Upper lobe of right lung (tissue), 1 donor: ENCODE measurements at places on chromosomes 5 and 9. TPM values are rescaled to one million over a fixed set of nuclear protein-coding genes. Genes with fewer than 3 reads are reported as not detected.

The DEPDC1B gene
- total RNA-seq: 0.20 TPM

The GDNF gene
- 0.23 TPM for total RNA-seq

The CDK5RAP2 gene
- 54.2 TPM for total RNA-seq

The LRRC26 gene
- total RNA-seq: not detected

The SPINK5 gene
- total RNA-seq: 3.2 TPM

DNA sequence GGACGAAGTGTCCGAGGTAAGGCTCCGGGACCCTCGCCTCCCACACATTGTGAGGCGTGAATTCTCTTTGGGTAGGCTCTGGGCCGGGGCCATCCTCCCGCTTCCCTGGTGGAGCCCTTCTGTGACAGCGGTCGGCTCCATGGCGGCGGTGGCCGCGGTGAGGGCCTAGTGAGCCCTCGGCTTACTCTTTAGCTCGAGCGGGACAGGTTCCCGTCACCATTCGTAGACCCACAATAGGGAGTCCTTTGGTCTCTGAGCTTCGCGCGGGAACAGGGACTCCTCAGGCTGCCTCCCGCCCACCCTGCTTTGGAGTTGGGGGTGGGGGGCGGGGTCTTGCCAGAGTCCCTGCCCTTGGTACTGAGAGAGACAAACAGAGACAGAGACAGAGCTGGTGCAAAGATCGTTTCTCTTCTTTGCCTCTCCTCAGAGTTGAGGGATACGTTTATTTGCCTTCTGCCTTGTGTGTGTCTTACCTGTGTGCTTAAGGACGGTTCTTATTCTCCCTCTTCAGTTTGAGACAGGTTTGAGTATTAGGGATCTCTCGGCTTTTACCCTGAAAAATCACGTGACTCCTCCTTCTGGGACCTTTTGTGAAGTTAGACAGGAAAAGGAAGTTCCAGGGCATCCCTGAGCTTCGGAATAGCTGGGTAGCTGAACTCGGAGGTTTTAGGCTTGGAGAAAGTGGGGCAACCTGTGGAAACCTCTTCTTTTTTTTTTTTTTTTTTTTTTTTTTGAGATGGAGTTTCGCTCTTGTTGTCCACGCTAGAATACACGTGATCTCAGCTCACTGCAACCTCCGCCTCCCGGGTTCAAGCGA, 833 bp downstream of the ANKHD1 start:
- peaks cover 14% of the 10 kb centered on the region for H3K36me3 ChIP-seq
- DNase-seq: peak; percentile 74
- peak overlapping the region; percentile 94 for H3K27ac ChIP-seq
- H3K27me3 ChIP-seq: no peaks in the 10 kb centered on the region
- H3K4me3 ChIP-seq: peak overlapping the region; percentile 99

DNA sequence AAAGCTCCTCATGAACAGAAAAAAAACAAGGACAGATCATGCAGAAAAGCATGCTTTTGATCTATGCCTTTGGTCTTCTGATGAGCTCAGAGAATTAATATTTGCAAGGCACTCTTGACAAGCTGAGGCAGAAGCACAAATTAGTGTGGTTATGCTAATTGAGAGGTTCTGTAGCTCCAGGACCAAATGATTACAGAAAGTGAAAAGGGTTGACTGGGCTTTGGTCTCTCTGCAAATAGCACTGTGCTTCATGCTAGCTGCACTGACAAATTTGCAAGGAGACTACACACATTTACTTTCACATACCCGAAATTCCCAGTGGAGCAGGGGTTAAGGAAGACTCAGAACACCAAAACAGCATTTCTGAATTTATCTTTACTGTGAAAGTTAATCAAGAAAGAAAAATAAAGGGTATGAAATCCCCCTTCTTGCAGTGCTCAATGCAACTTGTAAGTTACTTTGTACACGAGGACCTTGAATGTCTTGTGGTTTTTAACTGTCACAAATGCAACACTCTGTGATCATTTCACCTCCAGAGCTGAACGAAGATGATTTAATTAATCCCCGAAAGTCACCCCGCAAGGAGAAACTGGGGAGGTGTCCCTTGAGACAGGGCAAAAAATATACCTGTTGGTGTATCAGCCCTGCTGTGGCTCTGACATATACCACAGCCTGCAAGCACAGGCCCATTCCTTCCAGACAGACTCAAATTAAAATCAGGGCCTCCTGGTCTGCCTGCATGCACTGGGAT, 11.9 kb downstream of the RAPGEF1 start:
- peak overlapping the region; percentile 65 for H3K27ac ChIP-seq
- no peak for DNase-seq
- no peak overlapping the region for H3K4me3 ChIP-seq
- no peaks in the 10 kb centered on the region for H3K36me3 ChIP-seq
- H3K27me3 ChIP-seq: no peaks in the 10 kb centered on the region
- peaks cover 66% of the 10 kb centered on the region for H3K4me1 ChIP-seq

DNA sequence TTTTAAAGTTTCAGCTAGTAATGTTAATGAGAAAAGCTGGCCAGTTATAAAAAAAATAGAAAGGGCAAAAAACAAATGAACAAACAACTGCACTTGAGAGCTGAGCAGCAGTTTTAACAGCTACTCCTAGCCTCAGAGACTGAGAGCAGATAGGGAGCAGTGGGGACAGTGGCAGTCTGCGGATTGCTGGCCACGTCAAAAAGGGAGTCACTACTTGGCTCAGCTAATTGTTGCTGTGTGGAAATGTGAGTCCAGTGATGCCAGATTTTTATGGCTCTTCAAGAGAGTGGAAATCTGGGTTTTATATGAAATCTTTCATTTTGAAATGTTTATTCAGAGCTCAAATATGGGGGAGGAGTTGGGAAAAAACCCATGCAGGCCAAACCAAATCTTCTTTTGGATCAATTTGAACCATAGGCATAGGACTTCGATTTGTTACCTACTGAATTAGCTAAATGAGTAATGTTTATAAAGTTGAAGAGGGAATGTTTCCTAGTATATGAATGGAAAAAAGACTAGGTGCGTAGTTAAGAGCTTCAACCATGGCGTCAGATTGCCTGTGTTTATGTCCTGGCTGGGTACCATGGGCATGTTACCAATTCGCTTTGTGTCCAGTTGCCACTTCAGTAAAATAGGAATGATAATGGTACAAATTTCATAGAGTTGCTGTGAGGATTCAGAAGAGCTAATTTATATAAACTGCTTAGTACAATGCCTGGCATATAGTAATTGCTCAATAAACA, 102.1 kb downstream of the PAM start:
- H3K4me3 ChIP-seq: no peak overlapping the region
- no peaks in the 10 kb centered on the region for H3K4me1 ChIP-seq
- no peak overlapping the region for H3K27ac ChIP-seq
- H3K27me3 ChIP-seq: no peaks in the 10 kb centered on the region

GRCh38 chr9:76704593-76705204, 59.5 kb upstream of the PCA3 start:
- H3K4me1 ChIP-seq: no peaks in the 10 kb centered on the region
- no peaks in the 10 kb centered on the region for H3K36me3 ChIP-seq
- no peak overlapping the region for H3K4me3 ChIP-seq

DNA sequence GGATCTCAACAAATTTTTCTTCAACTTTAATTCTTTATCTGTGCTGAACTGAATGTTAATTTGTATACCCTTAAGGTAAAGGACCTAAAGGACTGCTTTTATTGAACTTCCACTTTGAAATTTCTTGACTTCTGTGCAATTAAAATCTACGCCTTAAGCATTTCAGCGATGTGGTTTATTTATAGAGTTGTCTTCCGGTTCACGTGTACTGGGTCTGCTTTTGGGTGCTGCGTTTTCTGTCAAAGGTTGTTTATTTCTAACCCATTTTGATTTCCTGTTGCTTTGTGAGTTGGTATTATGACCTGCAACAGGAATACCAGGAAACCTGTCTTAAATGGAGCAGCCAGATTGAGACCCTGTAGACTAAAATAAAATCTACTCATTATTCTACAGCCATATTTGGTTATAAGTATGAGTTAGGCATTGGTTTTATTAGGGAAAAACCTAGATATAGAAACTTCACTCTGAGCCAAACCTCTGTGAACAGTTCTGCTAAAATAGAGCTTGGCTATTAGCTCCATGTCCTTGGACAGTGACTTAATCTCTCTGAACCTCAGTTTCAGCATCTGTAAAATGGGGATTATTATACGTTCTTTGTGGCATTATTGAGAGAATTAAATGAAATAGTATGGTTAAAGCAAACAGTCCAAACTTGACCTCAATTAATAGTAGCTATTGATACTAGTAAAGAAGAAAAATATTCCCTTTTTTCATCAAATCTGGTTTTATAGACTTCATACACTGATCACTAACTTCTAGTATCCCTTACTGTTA, 3.5 kb downstream of the MRRF start:
- H3K27me3 ChIP-seq: no peaks in the 10 kb centered on the region
- DNase-seq: no peak
- peaks cover 14% of the 10 kb centered on the region for H3K4me1 ChIP-seq
- H3K4me3 ChIP-seq: no peak overlapping the region

DNA sequence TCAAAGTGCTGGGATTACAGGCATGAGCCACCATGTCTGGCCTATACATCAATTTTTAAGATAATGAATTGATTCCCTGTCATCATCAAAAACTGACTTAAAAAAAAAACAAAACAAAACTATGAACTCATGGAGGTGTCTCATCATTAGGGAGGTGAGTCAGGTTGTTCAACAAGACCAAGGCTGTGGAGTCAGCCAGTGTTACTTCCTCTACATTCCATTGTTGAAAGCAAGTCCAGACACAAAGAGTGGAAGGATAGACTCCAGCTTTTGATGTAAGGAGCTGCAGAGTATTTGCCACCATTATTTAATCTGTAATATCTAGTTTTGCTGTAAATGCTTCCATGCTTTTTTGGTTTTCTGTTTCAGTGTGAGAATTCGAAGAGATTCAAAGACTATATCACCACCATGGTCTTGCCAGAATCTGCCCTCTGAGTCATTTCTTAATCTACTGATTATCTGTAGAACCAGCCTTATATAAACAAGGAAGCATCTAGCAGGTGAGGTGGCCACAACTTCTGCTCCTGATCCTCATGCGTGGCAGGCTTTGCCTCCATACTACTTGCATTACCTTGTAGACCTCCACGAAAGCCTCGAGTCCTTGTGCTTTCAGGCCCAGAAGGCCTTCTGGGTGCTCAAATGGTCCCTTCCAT, 156.1 kb downstream of the FGF1 start:
- H3K4me1 ChIP-seq: peaks cover 5% of the 10 kb centered on the region
- DNase-seq: no peak
- H3K36me3 ChIP-seq: no peaks in the 10 kb centered on the region
- H3K27me3 ChIP-seq: no peaks in the 10 kb centered on the region
- no peak overlapping the region for H3K4me3 ChIP-seq

DNA sequence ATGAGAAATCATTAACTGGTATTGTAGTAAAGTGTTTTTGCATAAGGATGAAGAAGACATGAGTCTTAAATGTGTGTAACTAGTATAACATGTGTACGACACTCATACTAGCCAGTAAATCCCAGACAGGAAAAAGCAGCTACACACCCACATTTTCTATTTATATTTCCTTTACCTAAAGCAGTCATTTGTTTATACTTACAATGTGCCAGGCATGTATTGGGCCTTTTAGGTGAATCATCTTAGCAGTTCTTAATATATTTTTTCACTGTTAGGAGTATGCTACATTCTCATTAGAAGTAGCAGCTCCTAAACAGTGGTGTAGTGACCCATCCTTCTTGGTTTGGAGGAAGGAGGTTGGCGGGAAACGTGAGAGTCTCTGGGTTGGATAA, 55.8 kb upstream of the TMC1 start:
- H3K27ac ChIP-seq: no peak overlapping the region
- DNase-seq: no peak
- H3K27me3 ChIP-seq: no peaks in the 10 kb centered on the region
- peaks cover 4% of the 10 kb centered on the region for H3K4me1 ChIP-seq

GRCh38 chr5:88269222-88269771, 652 bp upstream of the TMEM161B start:
- peaks cover 18% of the 10 kb centered on the region for H3K36me3 ChIP-seq
- H3K27me3 ChIP-seq: no peaks in the 10 kb centered on the region
- peak overlapping the region; percentile 79 for H3K4me3 ChIP-seq
- DNase-seq: no peak
- H3K27ac ChIP-seq: peak overlapping the region; percentile 75
